Stimulated activated CD8-positive, alpha-beta memory T cell treated with anti-CD3 and anti-CD28 coated beads, Interleukin-15, amount 100 ng/mL, for 48 hours (primary cell): ENCODE measurements at places on chromosomes 3 and 15.
A peak's percentile ranks its signal among the peaks of the same experiment; 100 is the strongest.

- peak; percentile 87 for DNase-seq
Observed at GRCh38 chr15:40754883-40755811, at the start of gene RMDN3. TSS of gene RMDN3 (minus strand) at chr15:40755254. CDS start at chr15:40754783, 471 bp downstream.

- no peak for DNase-seq
Observed at GRCh38 chr15:69748131-69748530, 295.5 kb downstream of the RPLP1 start.

- DNase-seq, result no peak
Observed at GRCh38 chr15:64502151-64502550, 41.8 kb downstream of the ZNF609 start.

DNA sequence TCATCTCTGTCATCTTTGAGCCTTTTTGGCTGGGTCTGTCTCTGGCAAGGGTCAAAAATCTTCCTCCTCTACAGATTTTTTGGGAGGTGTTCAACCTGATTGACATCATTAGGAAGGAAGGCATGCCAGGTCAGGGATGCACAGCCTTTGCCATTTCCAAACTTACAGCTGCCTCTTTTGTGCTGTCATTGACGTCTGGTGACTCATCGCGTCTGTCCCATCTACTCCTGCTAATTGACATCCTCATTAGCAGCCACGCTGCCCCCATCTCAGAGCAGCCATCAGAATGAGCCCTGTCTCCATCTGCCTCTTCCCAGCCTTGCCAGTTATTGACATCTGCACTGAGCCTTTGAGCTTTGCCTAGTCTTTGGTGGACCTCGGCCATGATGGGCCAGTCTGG, 53.0 kb downstream of the PDIA5 start:
- no peak for DNase-seq

DNA sequence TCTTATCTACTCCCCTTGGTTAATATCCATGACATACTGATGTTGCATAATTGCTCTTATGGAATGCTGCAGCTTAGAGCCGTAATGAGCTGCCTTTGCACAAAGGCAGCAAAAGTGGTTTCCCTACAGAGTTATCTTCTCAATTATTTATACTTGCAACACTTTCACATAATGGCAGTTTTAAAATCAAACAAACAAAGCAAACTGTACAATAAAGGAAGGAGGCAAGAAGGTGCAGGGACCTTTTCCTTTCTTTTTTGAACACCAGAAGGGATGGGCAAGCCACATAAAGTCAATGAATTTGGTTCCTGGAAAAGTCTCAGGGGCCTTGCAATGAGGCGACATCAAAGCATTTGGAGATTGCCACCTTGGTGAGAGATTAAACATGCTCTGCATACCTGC, 188.0 kb downstream of the MEIS2 start:
- no peak for DNase-seq

DNA sequence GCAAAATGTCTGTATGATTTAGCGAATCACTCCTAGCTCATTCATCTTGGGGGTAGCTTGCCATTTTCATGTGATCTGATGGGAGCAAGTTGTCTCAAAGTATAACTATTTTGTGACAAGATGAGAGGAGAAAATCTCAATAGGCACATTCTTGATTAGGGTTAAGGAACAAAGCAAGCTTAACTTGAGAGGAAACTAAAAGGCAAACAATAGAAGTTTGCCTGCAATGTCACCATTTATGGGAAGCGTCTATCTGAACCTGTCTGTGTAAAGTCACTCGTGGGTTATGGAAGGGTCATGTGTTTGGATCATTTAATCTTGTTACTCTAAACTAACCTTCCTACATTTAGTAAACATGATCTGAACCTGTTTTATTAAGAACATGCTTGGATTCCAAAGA, 232.5 kb downstream of the CDIN1 start:
- DNase-seq, result no peak

DNA sequence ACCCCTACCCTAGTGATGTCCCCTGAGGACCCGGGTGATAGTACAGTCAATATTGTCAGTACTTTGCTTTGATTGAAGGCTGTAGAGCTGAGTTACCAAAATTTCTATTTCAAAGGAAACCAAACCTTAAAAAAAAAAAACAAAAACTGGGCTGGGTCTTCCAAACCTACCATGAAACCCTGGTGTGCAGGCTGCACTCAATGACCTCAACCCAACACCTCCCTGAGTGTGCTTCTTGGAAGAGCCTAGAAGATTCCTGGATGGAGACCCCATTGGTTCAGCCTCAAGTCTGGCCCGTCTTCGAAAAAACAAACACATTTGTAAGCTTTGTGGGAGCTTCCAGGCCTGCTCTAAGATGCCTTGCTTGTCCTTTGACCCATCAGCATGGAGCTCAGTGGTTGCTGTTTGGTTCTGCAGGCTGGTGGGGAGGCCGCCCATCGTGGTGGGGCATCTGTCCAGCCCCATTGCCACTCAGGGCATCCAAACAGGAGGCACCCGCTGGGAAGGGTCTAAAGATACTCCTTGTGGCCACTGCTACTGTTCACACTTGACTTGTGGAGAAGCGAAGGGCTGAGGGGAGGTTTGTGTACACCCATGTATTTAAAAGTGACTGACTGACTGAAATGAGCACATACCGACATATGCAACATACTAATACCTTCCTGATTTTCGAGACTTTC, 32.2 kb downstream of the CRTAP start:
- DNase-seq, result no peak
